Endodermal cell (in vitro differentiated cells): ENCODE measurements at places on chromosomes 7 and 10.

DNA sequence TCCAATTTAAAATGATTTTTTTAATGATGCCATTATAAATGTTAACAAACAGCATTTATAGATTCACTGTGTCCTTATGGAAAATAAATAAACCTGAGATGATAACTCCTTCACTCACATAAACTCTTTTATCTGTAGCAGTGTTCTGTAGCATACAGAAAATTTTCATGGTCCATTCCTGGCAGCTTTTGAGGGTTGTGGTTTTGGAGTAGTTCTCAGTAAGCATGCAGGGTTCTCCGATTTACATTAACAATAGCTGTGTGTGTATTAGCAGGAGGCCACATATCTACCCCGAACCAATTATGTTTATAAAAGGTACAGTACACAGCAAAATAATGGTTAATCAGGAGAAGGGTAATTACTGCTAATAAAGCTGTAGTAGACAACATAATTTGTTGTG is 162.7 kb downstream of the CDCA7L start:
- peaks cover 75% of the 10 kb centered on the region for H3K27me3 ChIP-seq
- DNase-seq: no peak
- H3K36me3 ChIP-seq: no peaks in the 10 kb centered on the region
- H3K27ac ChIP-seq: no peak overlapping the region
- no peak overlapping the region for H3K4me3 ChIP-seq
- H3K4me1 ChIP-seq: no peaks in the 10 kb centered on the region

DNA sequence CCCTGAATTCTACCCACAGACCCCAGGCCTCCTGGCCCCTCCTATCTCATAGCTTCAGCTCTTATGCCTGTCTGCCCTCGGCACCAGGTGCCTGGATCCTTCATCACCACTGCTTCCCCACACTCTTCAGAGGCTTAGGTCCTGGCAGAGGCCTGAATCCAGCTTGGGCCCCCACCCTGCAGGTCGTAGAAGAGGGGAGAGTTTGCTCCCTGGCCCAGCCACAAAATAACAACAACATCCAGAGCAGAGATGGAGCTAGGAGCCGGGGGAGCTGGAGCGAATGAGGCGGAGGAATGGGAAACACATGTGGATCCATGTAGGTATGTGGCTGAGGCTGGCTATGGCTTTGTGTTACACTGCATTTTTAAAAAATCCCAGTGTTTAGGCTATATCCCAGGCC is 7.8 kb upstream of the OPN4 start:
- H3K27ac ChIP-seq: no peak overlapping the region
- H3K4me1 ChIP-seq: no peaks in the 10 kb centered on the region
- no peaks in the 10 kb centered on the region for H3K27me3 ChIP-seq
- DNase-seq: peak; percentile 39
- H3K36me3 ChIP-seq: no peaks in the 10 kb centered on the region

- no peak overlapping the region for H3K4me3 ChIP-seq
- H3K4me1 ChIP-seq: no peaks in the 10 kb centered on the region
- DNase-seq: no peak
- no peaks in the 10 kb centered on the region for H3K27me3 ChIP-seq
These were observed 16.3 kb downstream of the MINDY4 start for GRCh38 chr7:30787486-30787885.

DNA sequence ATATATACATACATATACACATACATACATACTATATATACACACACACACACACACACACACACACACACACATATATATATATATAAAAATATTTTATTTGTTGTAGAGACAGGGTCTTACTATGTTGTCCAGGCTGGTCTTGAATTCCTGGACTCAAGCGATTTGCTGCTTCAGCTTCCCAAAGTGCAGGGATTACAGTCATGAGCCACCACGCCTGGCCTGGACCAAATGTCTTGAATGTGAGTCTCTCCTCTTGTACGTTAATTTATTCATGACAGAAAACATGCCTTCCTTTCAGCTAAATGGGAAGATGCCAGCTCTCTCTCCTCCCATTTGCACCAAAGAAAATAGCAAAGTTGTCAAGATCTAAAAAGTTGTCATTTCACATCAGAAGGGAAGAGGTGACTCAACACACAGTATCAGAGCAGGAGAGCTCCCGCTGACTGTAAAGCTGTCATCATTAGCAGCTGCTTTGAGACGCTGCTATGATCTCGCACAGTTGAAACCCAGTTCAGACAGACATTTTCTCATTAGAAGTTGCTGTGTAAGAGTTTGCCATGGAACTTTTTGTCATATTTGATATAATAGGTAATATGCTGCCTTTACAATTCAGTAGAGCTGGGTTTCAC is 224.3 kb downstream of the SFMBT2 start:
- DNase-seq: no peak
- no peak overlapping the region for H3K27ac ChIP-seq
- no peaks in the 10 kb centered on the region for H3K36me3 ChIP-seq
- H3K4me1 ChIP-seq: no peaks in the 10 kb centered on the region
- no peaks in the 10 kb centered on the region for H3K27me3 ChIP-seq

DNA sequence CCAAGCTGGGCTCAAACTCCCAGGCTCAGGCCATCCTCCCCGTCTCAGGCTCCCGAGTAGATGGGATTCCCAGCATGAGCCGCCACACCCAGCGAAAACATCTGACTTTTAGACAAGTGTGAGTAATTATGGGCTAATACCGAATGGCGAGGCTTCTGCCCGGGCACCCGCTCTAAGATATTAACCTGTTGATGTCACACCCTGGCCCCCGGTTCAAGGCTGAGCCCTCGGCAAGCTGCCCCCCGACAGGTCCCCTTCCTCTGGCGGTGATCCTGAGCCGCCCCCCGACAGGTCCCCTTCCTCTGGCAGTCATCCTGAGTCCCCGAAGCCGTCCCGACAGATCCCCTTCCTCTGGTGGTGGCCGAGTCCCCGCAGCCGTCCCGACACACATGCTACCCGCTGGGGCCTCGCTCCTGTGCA is 5.2 kb downstream of the PSMG3 start:
- H3K4me1 ChIP-seq: no peaks in the 10 kb centered on the region
- H3K27me3 ChIP-seq: no peaks in the 10 kb centered on the region
- H3K27ac ChIP-seq: no peak overlapping the region
- no peak overlapping the region for H3K4me3 ChIP-seq
- no peaks in the 10 kb centered on the region for H3K36me3 ChIP-seq

GRCh38 chr10:126463286-126463685 is 75.0 kb upstream of the ADAM12 start:
- no peak for DNase-seq
- no peak overlapping the region for H3K27ac ChIP-seq
- no peaks in the 10 kb centered on the region for H3K36me3 ChIP-seq
- H3K4me3 ChIP-seq: no peak overlapping the region
- H3K4me1 ChIP-seq: peaks cover 6% of the 10 kb centered on the region

- H3K27me3 ChIP-seq: no peaks in the 10 kb centered on the region
- H3K36me3 ChIP-seq: no peaks in the 10 kb centered on the region
- no peak for DNase-seq
- no peak overlapping the region for H3K4me3 ChIP-seq
- H3K4me1 ChIP-seq: no peaks in the 10 kb centered on the region
- no peak overlapping the region for H3K27ac ChIP-seq
These were observed 84.5 kb upstream of the RET start for GRCh38 chr10:42992156-42992956.

DNA sequence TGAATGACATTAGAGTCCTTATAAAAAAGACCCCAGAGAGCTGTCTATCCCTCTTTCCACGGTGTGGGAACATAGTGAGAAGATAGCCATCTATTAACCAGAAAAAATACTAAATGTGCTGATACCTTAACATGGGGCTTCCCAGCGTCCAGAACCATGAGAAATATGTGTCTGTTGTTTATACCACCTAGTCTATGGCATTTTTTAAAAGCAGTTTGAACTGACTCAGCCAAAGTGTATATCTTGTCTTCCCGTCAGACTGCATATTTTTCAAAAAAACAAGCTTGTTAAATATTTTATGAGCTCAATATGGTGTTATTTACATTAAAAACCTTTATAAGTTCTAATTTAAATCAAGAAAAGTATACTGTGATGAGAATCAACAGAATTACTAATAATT is 255.3 kb downstream of the HGF start:
- H3K27me3 ChIP-seq: no peaks in the 10 kb centered on the region
- no peak overlapping the region for H3K27ac ChIP-seq
- no peak overlapping the region for H3K4me3 ChIP-seq
- no peak for DNase-seq

- H3K4me3 ChIP-seq: no peak overlapping the region
- H3K4me1 ChIP-seq: no peaks in the 10 kb centered on the region
- DNase-seq: no peak
- H3K27ac ChIP-seq: no peak overlapping the region
- no peaks in the 10 kb centered on the region for H3K36me3 ChIP-seq
These were observed 22.6 kb upstream of the ZNF735 start for GRCh38 chr7:64184376-64184775.

- peaks cover 52% of the 10 kb centered on the region for H3K4me1 ChIP-seq
- no peak for DNase-seq
- no peaks in the 10 kb centered on the region for H3K36me3 ChIP-seq
- no peak overlapping the region for H3K27ac ChIP-seq
- H3K27me3 ChIP-seq: no peaks in the 10 kb centered on the region
These were observed 1003.7 kb downstream of the LRMDA start for GRCh38 chr10:76435157-76435556.

DNA sequence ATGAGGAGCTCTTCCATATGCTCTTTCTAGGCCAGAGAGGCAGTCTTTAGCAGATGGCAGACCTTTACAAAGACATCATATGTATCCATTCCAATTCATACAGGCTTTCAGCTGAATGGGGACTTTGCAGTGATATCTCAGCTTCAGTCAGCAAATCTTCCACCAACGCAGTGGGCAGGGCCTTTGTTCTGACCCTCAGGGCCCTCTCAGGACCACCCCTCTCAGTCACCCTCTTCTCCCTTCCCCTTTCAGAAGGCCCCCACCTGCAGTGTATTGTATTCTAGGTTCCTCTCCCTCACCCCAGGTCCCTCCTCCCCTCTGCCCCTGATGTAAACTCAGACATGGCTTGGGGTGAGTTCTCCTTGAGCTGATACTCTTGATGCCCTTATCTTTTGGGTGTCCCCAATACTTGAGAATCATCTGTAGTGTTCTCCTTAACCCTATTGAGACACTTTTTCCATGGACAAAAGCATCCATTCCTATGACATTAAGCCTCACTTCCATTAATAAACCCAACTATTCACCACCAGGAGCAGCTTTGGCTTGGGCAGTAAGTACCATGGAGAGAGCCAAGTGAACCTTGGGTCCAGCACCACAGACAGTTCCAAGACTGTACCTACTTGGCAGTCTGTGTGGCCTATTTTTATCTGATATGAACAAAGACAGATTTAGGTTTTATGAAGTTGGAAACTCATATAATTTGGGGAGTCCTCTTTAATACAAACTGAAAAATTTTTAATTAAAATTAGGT is 62.7 kb downstream of the ADCYAP1R1 start:
- peaks cover 28% of the 10 kb centered on the region for H3K27me3 ChIP-seq
- no peaks in the 10 kb centered on the region for H3K36me3 ChIP-seq
- no peak overlapping the region for H3K4me3 ChIP-seq
- DNase-seq: peak; percentile 85

GRCh38 chr7:96300502-96300901 is 21.4 kb downstream of the SLC25A13 start:
- H3K4me1 ChIP-seq: peaks cover 17% of the 10 kb centered on the region
- no peaks in the 10 kb centered on the region for H3K27me3 ChIP-seq
- H3K4me3 ChIP-seq: peak overlapping the region; percentile 25
- H3K36me3 ChIP-seq: peaks cover 20% of the 10 kb centered on the region

DNA sequence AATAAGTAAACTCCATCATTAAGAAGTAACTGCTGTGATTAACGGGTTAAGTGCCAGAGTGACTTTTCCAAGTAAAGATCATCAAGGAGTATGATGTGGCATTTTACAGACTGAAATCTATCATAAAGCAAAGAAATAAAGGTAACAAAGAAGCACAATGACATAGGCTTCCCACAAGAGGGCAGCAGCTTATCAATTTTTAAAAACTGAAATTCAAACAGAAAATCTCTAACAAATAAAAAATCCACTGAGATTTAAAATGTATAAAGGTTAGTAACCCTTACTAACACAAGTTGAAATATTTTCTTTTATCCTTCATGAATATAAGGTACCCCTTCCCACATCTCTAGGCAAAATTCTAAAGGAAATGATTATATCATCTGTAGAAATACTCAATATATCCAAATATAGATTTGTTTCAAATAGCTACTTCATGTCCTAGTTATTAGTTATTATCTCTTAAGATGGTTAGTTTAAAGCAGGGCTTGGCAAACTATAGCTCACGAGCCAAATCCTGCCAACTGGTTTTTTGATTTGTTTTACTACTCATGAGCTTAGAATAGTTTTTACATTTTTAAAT is 29.2 kb downstream of the FAM3C start:
- DNase-seq: no peak
- H3K27me3 ChIP-seq: no peaks in the 10 kb centered on the region
- H3K4me3 ChIP-seq: no peak overlapping the region
- H3K36me3 ChIP-seq: peaks cover 69% of the 10 kb centered on the region
- no peak overlapping the region for H3K27ac ChIP-seq

GRCh38 chr10:52563360-52563759 is 209.2 kb downstream of the MBL2 start:
- no peaks in the 10 kb centered on the region for H3K36me3 ChIP-seq
- no peak overlapping the region for H3K4me3 ChIP-seq
- H3K27me3 ChIP-seq: no peaks in the 10 kb centered on the region
- DNase-seq: no peak
- no peaks in the 10 kb centered on the region for H3K4me1 ChIP-seq

- no peaks in the 10 kb centered on the region for H3K36me3 ChIP-seq
- no peaks in the 10 kb centered on the region for H3K27me3 ChIP-seq
- no peak overlapping the region for H3K4me3 ChIP-seq
- H3K4me1 ChIP-seq: no peaks in the 10 kb centered on the region
- DNase-seq: no peak
These were observed 26.0 kb upstream of the PFKFB3 start for GRCh38 chr10:6176691-6177231.

- DNase-seq: peak; percentile 87
- H3K27ac ChIP-seq: no peak overlapping the region
- H3K4me3 ChIP-seq: no peak overlapping the region
- peaks cover 13% of the 10 kb centered on the region for H3K36me3 ChIP-seq
- peaks cover 29% of the 10 kb centered on the region for H3K27me3 ChIP-seq
These were observed 28.3 kb downstream of the WDR86 start for GRCh38 chr7:151381348-151382078.

- H3K27me3 ChIP-seq: no peaks in the 10 kb centered on the region
- no peaks in the 10 kb centered on the region for H3K4me1 ChIP-seq
- DNase-seq: no peak
These were observed 506.6 kb upstream of the POT1 start for GRCh38 chr7:125436220-125436619.

DNA sequence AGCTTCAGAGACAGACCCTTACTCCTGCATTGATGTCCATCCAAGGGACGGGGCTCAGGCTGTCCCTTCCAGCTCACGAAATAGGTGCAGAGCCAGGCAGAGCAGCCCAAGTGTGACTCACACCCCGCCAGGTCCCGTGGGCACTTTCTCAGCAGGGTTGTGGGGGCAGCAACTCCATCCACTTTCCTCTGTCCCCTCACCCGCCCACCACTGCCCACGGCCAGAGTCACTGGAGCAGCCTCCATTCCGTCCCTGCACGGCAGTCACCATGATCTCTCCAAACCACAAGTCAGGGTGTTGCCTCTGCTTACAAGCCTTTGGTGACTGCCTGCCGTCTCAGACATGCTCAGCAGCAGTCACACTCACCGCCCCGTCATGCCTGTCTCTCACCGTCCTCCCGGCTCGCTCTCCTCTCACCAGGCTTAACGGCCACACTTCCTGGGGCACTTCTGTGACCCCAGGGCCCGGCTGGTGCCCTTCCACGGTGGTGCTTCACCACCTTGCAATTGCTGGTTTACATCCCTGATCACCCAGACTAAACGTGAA is 39.3 kb downstream of the CALML3 start:
- no peak overlapping the region for H3K27ac ChIP-seq
- H3K27me3 ChIP-seq: no peaks in the 10 kb centered on the region
- H3K36me3 ChIP-seq: no peaks in the 10 kb centered on the region
- H3K4me1 ChIP-seq: no peaks in the 10 kb centered on the region
- no peak overlapping the region for H3K4me3 ChIP-seq
